Left ventricle myocardium inferior (tissue), 1 donor: ENCODE measurements at places on chromosomes 5 and 9. TPM values are rescaled to one million over a fixed set of nuclear protein-coding genes. Genes with fewer than 3 reads are reported as not detected.

DNA sequence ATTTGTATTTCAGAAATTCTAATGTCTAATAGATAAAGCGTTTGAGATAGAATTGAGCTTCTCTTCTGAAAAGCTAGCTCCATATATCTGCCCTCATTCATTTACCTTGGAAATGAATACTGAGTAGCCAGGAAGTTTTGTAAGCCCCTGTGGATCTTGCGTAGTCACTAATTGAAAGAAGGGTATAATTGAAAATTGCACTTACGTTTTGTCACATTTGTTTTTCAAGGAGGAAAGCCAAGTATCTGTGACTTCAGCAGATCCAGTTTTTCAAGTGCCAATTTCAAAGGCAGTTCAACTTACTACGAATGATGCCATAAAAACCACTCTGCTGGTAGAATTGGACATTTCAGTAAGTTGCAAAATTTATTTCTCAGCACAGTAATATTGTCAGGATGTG lies 14.0 kb downstream of the MTRR start:
- no peak for DNase-seq

GRCh38 chr5:98461485-98461884 lies 312.0 kb upstream of the RGMB start:
- no peak for DNase-seq

- no peak for DNase-seq
Observed at GRCh38 chr5:75720882-75721281, 3.6 kb upstream of the POC5 start.

DNA sequence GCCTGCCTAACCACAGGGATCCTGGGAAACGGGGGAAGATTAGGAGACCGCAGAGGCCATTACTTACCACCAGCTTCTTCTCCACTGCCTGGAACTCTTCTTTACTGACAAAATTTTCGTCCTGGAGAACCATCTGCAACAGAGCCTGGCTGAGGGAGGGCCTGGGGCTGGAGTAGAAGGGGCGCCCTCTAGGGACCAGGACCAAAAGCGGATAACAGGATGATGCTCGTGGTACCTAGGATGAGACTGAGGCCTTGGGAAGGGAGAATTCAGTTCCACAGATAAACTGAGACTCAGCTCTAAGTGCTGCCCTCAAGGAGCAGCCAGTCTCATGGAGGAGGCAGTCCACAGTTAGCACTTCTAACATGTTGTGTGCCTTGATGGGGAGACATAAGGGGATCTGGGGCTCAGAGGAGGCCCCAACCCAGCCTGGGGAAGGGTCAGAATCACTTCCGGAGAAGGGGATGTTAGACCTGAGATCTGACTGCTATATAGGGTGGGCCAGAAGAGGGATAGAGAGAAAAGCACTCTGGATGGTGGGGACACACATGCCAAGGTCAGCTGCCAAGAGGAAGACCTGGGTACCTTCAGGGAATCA lies 1.2 kb downstream of the SPATA24 start:
- DNase-seq: no peak

DNA sequence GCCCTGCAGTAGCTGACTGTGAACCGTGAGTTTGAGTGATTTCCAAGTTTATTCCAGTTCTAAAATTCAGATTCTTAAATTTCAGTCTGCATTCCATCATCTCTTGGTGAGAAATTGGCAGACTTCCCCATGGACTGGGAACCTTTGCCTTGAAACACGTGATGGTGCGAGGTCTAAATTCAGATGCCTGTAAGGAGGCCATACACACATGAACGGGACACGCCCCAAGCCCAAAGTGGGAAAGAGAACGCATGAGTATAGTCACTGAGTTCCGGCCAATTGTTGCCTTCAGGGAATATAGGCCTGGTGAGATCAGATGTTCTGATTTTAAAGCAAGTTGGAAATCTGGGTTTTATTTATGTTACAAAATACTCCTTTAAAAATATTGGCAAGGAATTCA lies 1084.4 kb upstream of the WWC1 start:
- DNase-seq: no peak

- DNase-seq: no peak
Observed at GRCh38 chr5:72472031-72472430, 35.2 kb downstream of the ZNF366 start.

Gene DOCK8
- total RNA-seq: 3.7 TPM

Gene STING1
- 55.3 TPM for total RNA-seq

Gene FEM1C
- total RNA-seq: 59.3 TPM
